Fibroblast of pulmonary artery (primary cell): ENCODE measurements at places on chromosomes 2 and 18.

DNA sequence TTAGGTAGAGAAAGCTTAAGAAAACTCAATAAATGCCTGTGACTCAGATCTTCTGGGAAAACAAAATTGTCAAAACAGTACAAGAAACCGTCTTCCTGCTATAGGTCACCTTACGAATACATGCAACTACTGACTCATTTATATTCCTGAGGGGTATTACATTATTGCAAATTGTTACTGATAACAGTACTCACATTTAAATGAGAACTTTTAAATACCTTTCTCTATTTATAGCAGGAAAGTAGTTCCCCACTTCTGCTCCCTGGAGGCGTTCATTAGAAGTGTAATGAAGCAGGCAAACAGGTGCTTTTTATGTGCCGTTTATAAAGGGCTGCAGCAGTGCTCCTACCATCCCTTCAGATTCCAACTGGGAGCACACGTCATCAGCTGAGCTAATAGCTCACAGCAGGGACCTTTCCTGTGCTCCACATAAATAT is 65.1 kb upstream of the RPRM start:
- no peak for DNase-seq

DNA sequence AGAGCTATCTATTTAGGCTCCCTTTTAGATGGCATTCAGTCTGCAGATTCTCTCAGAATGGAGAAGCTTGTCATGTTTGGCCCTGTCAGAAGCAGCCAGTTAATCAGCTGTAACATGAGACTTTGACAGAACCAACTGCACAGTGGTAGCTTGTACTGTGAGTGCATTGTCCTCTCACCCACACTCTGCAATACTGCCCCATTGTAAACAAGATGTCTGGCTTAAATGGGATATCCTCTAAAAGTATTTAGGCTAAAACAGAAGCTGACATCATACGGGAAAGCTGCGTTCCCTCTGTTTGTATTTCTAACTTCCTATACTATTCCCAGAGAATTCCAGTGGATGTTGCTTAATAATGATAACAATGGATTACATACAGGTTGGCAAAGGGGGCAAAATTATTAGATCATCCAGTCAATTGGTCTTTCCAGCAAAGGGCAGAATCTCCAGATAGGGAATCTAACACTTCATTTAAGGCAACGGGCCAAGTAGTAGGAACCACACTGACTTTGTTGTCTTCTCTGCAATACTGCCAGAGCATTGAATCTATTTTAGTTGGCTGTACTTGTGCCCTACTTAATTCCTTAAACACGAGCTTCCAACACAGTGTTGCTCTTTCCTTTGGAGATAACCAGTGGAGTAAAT is 15.4 kb upstream of the STAT4 start:
- peak; percentile 80 for DNase-seq

DNA sequence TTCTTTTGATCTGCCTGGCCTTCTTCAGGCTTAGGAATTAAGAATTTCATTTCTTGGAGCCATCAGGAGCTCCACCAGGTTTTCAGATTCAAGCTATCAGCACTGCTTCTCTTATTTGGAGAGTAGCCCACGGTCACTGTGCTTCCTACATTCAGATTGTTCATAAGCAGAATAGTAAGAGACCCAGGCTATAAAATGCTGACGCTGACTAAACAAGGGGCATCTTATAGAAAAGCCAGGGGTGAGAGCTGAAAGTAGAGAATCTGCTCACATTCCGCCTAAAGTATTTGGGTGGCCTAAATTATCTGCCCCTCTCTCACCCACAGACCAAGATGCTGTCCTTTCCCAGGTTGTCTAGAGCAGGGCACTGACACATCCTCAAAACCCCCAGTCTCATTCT is 120.3 kb upstream of the SULT1C3 start:
- DNase-seq: no peak

DNA sequence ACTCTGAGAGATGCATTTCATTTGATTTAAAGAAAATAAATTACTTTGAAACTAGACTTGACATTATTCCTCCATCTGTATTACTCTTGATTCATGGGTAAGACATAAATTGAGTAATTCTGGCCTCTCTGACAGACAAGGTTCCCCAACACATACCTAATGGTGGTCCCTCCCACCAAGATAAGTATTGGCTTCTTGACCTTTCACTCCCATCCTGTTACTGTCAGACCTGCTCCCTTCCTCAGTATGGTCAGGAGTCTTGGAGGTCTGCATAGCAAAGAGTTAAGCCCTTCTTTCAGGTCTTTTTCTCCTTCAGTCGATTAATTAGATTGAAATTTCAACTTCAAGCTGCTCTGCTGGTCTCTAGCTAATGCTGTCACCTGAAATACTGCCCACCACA is 42.2 kb upstream of the ACVR1 start:
- DNase-seq: no peak

- DNase-seq: no peak
Measured at GRCh38 chr2:192327576-192327975, 132.8 kb upstream of the TMEFF2 start.

DNA sequence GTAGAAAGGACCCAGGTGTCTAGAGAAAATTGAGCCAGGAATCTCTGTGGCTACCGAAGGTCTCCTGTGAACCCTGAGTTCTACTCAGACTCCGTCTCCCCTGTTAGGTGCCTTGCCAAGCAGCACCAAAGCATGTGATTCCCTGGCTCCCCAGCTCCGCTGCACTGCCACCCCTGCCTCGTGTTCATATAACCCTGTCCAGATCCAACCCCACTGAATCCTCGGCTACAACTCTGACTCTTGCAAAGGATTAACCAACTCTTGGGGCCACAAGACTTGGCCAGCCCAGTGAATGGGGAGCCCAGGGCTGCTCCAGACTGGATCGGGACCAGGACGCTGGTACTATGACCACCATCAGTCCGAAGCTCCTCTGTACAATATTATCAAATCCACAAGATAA is 37.3 kb upstream of the ACAA2 start:
- no peak for DNase-seq

DNA sequence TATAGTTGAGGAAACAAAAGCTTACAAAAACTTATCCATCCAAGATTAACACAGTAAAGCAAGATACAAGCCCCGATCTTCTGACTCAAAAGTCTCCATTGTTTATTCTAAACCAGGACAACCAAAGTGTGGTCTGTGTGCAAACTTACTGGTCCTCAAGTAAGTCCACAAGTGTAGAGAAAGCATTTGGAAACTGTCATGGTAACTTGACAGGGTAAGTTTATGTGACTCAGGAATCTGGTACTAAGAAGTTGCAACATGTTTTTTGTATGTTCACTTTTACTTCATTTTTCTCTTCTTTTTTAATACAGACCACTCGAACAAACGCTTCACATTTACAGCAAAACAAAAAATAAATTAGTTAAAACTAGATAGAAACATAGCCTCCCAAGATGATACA is 9.4 kb downstream of the MBD2 start:
- DNase-seq: peak; percentile 73

GRCh38 chr2:122070241-122070731 is 314.8 kb downstream of the TSN start:
- DNase-seq: peak; percentile 47
